Testis (tissue), 5 donors: ENCODE measurements at places on chromosomes 12 and 14. TPM values are rescaled to one million over a fixed set of nuclear protein-coding genes. Genes with fewer than 3 reads are reported as not detected.

GRCh38 chr14:41901089-41901488, 294.4 kb downstream of the LRFN5 start:
- no peak for DNase-seq

ARMH4 gene
- 38.7 TPM for total RNA-seq

MGP gene
- 76.8 TPM for total RNA-seq

DNA sequence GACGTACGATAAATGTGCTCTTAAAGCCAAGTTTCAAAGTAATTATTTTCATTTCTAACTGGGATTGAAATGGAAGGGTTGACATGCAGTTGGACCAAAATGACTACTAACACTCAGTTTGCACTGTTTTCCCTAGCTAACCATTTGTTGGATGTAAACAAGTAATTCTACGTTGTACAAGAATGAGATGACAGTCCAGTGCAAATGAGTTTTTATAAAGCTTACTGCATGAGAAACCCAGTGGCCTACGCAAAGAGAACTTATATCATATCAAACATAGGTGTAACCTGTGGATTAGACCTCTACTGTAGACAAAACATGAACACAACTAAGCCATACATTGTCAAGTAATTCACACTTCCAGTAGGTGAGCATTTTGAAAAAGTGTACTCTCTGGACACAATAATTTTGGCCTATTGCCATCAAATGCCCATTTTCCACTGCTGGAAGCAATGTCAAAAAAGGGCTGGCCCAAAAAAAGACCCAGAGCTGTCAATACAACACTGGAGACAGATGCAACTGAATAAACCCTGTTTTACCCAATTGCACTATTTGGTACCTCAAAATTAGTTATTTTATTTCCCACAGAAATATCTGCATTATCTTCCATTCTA, 12.8 kb downstream of the SLC38A2 start:
- no peak for DNase-seq

PLCZ1 gene
- total RNA-seq = 13.4 TPM

GRCh38 chr14:26548406-26548805, 49.4 kb downstream of the NOVA1 start:
- DNase-seq = no peak

DNA sequence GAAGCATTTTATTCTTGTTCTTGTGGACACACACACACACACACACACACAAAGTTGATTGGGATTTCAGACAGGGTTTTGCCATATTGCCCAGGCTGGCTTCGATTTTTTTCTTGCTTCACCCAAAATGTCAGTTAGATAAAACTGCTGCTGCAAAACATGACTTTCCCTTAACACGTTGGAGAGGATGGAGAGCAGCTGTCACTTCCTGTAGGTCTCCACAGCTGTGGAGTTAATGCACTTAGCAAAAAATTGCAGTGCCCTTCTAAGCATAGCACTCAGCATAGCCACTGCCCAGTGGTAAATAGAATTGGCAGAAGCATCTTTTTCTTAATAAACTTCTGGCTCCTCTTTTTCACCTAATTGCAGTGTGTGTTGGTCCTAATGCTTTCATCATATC, 54.5 kb downstream of the PDZRN4 start:
- no peak for DNase-seq

- no peak for DNase-seq
These were observed 47.5 kb upstream of the PPP1R12A start for GRCh38 chr12:79982086-79983062.

DNA sequence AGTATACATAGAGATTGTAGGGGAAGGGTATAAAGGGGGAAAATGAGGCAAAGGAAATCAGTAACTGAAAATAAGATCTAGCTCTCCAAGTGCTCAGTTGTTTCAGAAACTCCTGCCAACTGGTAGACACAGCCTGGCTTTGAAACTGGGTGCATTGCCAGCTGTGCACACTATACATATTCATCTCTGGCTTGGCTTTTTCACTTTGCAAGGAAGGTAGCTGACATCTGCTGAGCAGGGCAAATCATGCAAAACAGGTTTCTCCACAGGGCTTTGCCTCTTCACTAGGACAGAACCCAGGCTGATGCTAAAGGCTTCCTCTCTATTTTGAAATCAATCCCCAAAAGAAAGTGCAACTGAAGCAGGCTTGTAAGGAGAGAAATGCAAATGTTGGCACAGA, 101.5 kb downstream of the HELB start:
- no peak for DNase-seq

DNA sequence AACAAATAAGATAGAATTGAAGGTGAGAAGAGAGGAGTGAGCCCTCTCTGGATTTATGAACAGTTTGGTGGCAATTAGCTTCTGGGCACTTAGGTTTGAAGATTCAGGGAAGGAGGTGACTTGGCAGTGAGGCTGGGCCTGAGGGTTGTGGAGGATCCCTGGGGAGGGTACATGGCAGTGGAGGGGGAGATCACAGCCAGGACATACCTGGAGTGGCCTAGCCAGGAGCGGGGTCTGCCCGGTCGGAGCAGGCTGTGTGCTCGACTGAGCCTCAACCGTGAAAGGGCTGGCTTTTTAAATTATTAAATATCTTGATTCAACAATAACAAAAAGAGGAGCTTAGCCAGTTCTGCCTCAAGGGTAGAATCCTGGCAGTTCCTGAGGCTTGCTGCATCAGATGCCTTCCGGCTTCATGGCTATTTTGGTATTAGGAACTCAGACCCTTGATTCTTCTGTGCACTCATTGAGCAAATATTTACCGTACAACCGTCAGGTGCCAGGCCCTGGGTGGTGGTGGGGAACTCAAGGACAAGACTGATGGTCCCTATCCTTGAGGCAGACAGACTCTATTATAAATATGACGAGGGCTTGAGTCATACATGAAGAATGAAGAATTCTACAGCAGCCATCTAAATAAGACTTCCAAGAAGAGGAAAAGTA, 73.4 kb downstream of the SPTB start:
- no peak for DNase-seq

DNA sequence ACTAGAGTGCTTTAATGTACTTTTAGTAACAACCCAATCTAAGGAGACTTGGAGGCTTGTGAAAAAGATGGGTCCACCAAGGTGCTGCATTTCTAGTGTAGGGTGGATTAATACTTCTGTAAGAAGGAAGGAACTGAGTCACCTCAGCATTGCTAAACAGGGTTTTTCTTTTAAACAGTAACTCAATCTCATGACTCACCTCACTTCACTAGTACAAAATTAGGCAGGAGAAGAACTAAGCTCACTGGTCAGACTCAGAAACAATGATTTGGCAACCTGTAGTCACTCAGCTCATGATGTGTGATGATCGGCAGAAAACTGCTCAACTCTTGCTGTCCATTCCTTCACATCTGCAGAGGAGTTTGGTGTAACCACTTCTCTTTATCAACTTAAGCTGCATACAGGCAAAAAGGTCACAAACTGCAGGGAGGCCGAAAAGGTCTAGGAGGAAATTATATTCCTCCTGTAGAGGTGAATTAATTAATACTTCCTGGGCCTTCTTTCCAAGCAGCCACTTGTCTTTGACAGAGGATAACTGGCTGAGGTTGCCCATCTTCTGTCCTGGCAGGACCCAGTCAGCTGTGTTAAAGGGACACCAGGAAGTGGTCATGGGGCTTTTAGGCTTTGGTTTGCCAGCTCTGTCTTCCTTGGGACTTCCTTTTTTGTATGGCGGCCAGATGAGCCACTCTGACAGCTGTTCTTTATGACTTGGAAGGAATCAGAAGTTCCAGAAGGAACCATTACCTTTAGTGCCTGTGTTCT, 466.9 kb downstream of the FUT8 start:
- no peak for DNase-seq

MGST1 gene
- total RNA-seq = 14.0 TPM

TPCN1 gene
- 73.0 TPM for total RNA-seq

ZNF839 gene
- total RNA-seq = 41.4 TPM

TEX52 gene
- total RNA-seq = 0.81 TPM

GRCh38 chr14:102125546-102125945, 14.2 kb upstream of the WDR20 start:
- no peak for DNase-seq

DNA sequence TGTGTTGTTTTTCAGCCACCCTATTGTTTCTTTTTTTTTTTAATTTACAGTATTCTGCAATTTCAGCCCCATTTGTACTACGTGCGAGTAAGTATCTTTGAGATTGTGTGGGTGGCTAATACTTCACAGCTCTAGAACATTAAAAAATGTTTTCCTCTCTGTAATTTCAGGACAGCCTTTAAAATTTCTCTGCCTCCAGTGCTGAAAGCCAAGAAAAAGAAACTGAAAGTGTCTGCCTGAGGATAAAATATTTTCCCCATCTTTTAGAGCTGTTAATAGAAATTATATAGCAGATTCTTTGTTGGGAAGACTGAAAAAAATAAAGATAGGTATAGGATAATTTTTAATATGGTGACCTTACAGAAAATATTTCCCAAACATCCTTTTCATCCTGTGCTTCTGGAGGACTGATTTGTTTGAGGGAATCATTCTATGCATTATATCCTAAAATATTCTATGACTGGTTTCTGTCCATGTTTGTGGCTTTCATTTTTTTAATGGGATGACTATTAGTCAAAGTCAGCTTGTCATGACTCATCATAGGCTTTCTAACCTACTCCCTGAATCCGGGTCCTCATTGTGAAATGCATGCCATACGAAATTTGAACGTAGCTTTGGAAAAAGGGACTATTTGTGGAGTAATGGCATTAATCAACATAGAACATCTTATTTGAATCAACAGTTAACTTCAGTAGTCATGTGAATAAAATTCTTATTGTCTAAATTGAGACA, 10.8 kb upstream of the TCTN2 start:
- DNase-seq = no peak

GRCh38 chr14:64899958-64900357, 14.3 kb upstream of the CHURC1 start:
- DNase-seq = no peak

DNA sequence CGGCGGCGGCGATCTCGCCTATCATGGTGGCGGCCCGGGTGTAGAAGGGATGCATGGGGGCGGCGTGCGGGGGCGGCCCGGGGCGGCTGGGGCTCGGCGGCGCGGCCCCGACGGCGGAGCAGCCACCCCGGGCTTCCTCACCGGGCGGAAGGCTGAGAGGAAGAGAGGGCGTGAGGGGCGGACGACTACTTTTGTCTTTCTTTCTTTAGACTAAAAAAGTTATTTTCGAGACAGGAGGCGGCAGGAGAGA, 240 bp downstream of the BTG1 start:
- DNase-seq = no peak

GRCh38 chr12:5577741-5578140, 145.8 kb downstream of the NTF3 start:
- DNase-seq = no peak

GRCh38 chr12:121590476-121591143, 9.8 kb upstream of the KDM2B start:
- DNase-seq = no peak

DNA sequence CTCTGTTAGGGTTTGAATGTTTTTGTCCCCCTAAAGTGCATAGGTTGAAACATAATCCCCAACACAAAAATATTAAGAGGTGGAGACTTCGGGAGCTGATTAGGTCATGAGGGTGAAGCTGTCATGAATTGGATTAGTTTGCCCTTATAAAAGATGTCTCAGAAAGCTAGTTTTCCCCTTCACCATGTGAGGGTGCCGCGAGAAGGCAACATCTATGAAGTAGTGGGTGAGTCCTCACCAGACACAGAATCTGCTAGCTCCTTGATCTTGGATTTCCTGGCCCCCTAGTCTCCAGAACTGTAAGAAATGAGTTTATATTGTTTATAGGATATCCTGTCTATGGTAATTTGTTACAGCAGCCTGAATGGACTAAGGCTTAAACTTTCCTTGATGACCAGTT, 301.5 kb upstream of the ATP2B1 start:
- DNase-seq = no peak

- DNase-seq = no peak
These were observed 84.5 kb upstream of the KCNA1 start for GRCh38 chr12:4825011-4825858.

DNA sequence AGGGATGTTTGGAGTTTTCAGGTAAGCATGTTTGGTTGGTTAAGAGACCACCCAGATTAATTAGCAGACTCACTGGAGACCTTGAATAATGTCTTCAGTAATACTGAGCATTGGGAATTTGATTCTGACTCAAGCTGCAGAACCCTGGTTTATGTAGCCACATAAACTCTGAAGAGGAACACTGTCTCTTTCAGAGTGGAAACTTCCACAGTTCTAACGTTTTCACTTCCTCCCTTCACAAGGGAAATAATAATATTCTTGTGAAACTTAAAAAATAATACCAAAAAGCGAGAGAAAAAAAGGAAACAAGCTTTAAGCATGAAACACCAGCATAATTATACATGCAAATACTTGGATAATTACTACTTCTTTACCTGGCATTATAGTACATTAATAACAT, 40.0 kb upstream of the ST8SIA1 start:
- no peak for DNase-seq

DNA sequence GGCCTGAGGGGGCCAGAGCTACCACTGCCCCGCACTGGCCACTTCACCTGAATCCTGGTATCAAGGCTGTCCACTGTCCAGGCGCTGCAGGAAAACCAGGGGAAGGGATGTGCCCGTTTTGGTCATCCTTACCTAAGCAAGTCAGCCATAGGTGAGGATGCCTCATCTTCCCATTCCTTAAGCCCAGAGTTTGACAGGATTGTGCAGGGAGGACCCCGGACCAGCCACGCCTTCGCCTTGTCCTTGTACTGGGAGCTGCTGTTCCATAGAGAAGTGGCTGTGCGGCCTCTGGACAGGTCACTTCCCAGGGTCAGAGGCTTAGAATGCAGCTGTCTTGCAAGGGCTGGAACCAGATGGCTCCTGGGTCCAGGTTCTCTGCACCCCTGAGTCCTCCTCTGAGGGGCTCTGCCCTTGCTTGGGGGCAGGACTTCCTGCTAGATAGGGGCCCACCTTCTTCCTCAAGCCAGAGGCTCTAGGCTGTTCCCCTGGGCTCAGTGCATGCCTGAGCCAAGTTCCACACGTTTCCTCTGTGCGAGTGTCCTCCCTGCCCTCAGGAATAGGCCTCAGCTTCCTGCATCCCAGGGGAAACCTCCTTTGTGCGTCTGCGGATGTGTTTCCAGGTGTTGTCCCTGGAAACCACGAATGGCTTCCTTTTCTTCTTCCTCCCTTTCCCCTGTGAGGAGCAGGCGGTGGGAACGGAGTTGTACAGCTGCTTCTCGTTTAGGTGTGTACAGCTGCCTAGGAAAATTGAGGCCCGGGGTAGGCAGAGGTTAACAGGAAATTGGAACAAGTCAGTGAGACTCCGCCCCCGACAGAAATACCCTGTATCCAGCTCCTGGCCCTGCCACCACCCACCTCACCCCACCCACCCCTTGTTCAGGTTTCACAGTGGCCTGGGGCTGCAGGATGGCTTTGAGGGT, 54.3 kb upstream of the RIN3 start:
- peak; percentile 8 for DNase-seq

ASB8 gene
- 55.4 TPM for total RNA-seq

GPR132 gene
- total RNA-seq = 2.0 TPM

NIN gene
- 16.5 TPM for total RNA-seq

GRCh38 chr14:50830932-50831725, at the start of gene NIN:
TSS of gene NIN (minus strand) at chr14:50831162. CDS start at chr14:50822056, 9,106 bp downstream.
- DNase-seq = peak; percentile 59

- peak; percentile 40 for DNase-seq
These were observed 186.6 kb downstream of the PHLDA1 start for GRCh38 chr12:75844985-75845384.

CCDC175 gene
- 1.4 TPM for total RNA-seq

DNA sequence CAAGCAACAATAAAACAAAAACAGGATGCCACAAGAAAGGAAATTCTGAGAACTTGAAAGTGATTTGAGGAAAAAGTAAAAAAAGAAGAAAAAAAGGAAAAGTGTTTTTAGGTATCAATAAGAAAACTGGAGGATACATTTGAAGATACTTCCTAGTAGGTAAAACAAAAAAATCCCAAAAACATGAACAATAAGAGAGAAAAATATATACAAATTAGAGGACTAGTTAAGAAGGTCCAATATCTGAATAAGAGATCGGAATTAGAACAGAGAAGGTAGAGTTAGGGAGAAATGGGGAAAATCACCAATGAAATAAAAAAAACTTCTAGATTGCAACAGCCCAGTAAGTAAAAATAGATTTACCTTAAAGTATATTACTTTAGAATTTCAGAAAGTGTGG, 8.8 kb downstream of the DEPDC4 start:
- no peak for DNase-seq
